HCT116 (cell line): ENCODE measurements at places on chromosomes 7 and 10. TPM values are rescaled to one million over a fixed set of nuclear protein-coding genes. Genes with fewer than 3 reads are reported as not detected.

GRCh38 chr10:117455346-117455745 lies 80.1 kb upstream of the PDZD8 start:
- peaks cover 5% of the 10 kb centered on the region for H3K4me1 ChIP-seq
- no peaks in the 10 kb centered on the region for H3K27me3 ChIP-seq
- no peak overlapping the region for H3K27ac ChIP-seq

LEP gene
- total RNA-seq, result not detected

DNA sequence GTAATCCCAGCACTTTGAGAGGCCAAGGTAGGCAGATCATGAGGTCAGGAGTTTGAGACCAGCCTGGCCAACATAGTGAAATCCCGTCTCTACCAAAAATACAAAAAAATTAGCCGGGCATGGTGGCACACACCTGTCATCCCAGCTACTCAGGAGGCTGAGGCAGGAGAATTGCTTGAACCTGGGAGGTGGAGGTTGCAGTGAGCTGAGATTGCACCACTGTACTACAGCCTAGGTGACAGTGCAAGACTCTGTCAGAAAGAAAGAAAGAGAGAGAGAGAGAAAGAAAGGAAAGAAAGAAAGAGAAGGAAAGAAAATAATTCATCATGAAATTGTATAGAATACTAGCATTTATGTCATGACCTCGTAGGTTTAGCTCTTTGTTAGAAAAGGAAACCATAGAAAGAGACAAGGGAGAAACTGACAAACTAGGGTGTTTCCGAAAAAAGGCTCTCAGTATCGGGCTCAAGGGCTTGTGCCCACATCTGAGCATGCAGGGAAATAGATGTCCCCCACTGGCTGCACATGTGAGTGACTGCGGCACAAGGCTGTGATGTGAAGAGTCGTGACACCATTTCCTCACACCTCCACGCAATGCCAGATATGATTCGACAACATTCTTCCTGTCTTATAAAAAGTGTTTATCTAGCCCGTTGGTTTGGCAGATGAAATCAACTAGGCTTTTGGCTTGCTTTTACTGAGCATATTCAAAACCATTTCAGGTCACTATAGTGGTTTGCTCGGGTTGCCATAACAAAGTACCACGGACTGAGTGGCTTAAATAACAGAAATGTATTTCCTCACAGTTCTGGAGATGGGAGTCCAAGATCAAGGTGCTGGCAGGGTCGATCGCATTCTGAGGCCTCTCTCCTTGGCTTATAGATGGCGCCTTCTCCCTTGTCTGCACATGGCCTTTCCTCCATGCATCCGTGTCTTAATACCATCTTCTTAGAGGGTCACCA lies 2.0 kb downstream of the SRGN start:
- H3K27me3 ChIP-seq, result no peaks in the 10 kb centered on the region
- no peak overlapping the region for H3K4me3 ChIP-seq
- H3K36me3 ChIP-seq, result no peaks in the 10 kb centered on the region
- H3K27ac ChIP-seq, result no peak overlapping the region
- no peak for DNase-seq
- H3K4me1 ChIP-seq, result no peaks in the 10 kb centered on the region

DNA sequence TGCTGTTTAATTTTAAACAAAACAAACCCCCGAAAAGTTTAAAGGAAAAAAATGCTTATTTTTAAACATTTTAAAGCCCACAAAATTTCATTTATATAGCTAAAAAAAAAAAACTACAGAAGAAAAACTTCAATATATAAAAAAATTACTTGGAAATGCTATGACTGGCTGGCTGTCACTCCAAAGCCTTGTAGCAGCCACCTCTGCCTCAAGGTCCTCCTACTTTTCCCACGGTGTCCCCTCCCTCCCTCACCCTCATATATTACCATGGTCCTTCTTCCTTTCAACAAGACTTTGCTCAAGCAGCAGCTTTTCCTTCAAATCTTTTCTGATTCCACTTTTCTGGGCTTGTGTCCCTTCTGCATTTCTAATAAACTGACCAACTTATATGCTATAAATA lies 122.0 kb downstream of the TPK1 start:
- no peaks in the 10 kb centered on the region for H3K4me1 ChIP-seq
- DNase-seq, result no peak
- no peak overlapping the region for H3K27ac ChIP-seq
- no peaks in the 10 kb centered on the region for H3K36me3 ChIP-seq

ACSM6 gene
- total RNA-seq, result not detected

- H3K27ac ChIP-seq, result peak overlapping the region; percentile 1; the same call in 1 of the 2 replicates
- no peak overlapping the region for H3K4me3 ChIP-seq
- H3K27me3 ChIP-seq, result no peaks in the 10 kb centered on the region
- peaks cover 7% of the 10 kb centered on the region; the same call in 1 of the 2 replicates for H3K36me3 ChIP-seq
- DNase-seq, result no peak
These were observed 74.2 kb downstream of the MALSU1 start for GRCh38 chr7:23373151-23374004.

DNA sequence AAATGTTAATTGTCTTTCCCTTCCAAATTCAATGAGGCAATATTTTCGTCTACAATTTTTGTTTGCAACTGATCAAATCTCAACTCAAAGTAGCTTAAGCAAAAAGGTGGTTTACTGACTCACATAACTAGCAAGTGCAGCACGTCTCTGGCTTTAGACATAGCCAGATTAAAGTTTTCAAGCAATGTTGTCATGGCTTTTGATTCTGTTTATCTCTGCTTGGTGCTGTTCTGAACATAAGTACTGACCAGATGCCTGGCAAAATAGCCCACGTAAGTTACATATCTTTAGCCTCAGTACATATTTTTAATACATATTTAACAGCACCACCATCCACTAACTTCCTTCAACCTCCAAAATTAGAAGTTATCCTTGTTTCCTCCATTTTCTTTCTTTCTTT lies 877.9 kb downstream of the KCNMA1 start:
- H3K4me3 ChIP-seq, result no peak overlapping the region
- H3K27ac ChIP-seq, result no peak overlapping the region
- H3K4me1 ChIP-seq, result no peaks in the 10 kb centered on the region

- no peaks in the 10 kb centered on the region for H3K36me3 ChIP-seq
- H3K27me3 ChIP-seq, result no peaks in the 10 kb centered on the region
- DNase-seq, result no peak
- H3K4me3 ChIP-seq, result no peak overlapping the region
- peaks cover 20% of the 10 kb centered on the region for H3K4me1 ChIP-seq
These were observed 8.1 kb upstream of the PDGFA start for GRCh38 chr7:527723-528122.

GRCh38 chr7:2542916-2543871 lies 12.1 kb downstream of the BRAT1 start:
- no peaks in the 10 kb centered on the region for H3K4me1 ChIP-seq
- H3K36me3 ChIP-seq, result peaks cover 24% of the 10 kb centered on the region
- H3K4me3 ChIP-seq, result no peak overlapping the region

EVX1 gene
- 0.25 TPM for total RNA-seq

GRCh38 chr7:16874066-16874465 lies 7.7 kb downstream of the AGR3 start:
- H3K27me3 ChIP-seq, result no peaks in the 10 kb centered on the region
- no peak overlapping the region for H3K4me3 ChIP-seq
- no peaks in the 10 kb centered on the region for H3K36me3 ChIP-seq
- H3K27ac ChIP-seq, result no peak overlapping the region
- DNase-seq, result no peak

DNA sequence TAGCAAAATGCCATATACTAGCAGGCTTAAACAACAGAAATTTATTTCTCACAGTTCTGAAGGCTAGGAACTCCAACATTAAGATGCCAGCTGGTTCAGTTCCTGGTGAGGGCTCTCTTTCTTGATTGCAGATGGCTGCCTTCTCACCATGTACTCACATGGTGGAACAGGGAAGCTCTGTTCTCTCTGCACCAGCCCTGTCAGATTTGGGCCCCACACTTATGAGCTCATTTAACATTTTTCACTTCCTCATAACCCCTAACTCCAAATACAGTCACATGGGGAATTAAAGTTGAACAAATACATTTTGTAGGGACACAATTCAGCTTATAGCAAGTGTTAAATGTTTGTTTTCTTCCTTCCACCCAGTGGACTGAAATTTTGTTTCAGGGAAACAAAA lies 218.6 kb upstream of the TAC1 start:
- peaks cover 35% of the 10 kb centered on the region for H3K27me3 ChIP-seq
- H3K36me3 ChIP-seq, result no peaks in the 10 kb centered on the region
- DNase-seq, result no peak
- H3K4me1 ChIP-seq, result no peaks in the 10 kb centered on the region
- H3K4me3 ChIP-seq, result no peak overlapping the region
- no peak overlapping the region for H3K27ac ChIP-seq

GPR22 gene
- not detected for total RNA-seq

HTR5A gene
- total RNA-seq, result not detected

GRCh38 chr10:44925224-44925623 lies 14.1 kb downstream of the TMEM72 start:
- no peaks in the 10 kb centered on the region for H3K4me1 ChIP-seq
- no peaks in the 10 kb centered on the region for H3K27me3 ChIP-seq
- DNase-seq, result no peak
- no peaks in the 10 kb centered on the region for H3K36me3 ChIP-seq
- no peak overlapping the region for H3K4me3 ChIP-seq

ELFN1 gene
- total RNA-seq, result 4.4 TPM

SPDYE2 gene
- total RNA-seq, result not detected

COL17A1 gene
- 3.5 TPM for total RNA-seq
